Upper lobe of left lung (tissue), 6 donors: ENCODE measurements at places on chromosomes 1 and 21. TPM values are rescaled to one million over a fixed set of nuclear protein-coding genes. Genes with fewer than 3 reads are reported as not detected.

DNA sequence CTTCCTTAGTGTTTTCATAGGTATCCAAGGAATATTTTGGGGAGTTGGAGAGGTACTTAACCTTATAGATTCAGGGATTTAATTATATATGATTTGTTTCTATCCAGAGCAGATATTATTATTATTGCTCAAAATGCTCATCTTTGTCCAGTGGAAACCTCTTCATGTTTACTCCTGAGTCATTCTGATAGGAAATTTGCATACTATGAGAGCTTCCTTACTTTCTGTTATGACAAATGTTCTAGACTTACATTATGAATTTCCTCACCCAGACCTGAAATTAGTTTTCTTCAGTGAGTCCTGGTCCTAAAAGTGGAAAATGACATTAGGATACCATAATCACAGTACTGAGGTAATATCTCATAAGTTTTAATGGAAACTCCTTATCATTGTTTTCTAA lies 57.5 kb upstream of the PLPPR5 start:
- DNase-seq: no peak
- H3K27me3 ChIP-seq: no peaks in the 10 kb centered on the region
- H3K36me3 ChIP-seq: no peaks in the 10 kb centered on the region
- H3K27ac ChIP-seq: no peak overlapping the region
- no peaks in the 10 kb centered on the region for H3K4me1 ChIP-seq
- H3K4me3 ChIP-seq: no peak overlapping the region

DNA sequence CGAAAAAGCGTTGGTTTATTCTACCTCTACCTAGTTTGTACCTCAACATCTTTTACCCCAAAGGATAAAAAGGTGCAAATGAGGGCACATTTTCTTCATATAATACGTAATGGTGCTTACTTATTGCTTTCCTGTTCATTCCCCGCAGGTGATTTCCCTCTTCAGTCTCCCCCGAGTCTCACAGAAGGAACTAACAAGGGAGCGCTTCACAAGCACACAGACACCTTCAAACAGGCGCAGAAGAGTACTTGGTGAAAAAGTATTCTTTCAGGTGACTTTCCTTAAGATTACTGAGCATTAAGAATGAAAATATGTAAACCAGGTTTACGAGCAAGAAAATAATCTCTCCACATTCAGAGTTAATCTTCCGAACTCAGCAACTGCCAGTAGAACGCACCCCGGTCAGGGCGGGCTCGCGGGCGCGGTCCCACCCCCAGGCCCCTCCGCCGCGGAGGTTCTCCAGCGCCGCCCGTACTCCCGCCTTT lies 511 bp upstream of the RABGAP1L start:
- peaks cover 7% of the 10 kb centered on the region for H3K4me1 ChIP-seq
- no peak for DNase-seq
- peak overlapping the region; percentile 77 for H3K4me3 ChIP-seq
- H3K27me3 ChIP-seq: no peaks in the 10 kb centered on the region
- peak overlapping the region; percentile 97 for H3K27ac ChIP-seq

Gene BGLAP
- 1.2 TPM for total RNA-seq

- H3K4me1 ChIP-seq: no peaks in the 10 kb centered on the region
- no peaks in the 10 kb centered on the region for H3K27me3 ChIP-seq
- no peaks in the 10 kb centered on the region for H3K36me3 ChIP-seq
- no peak for DNase-seq
- H3K27ac ChIP-seq: no peak overlapping the region
Measured at GRCh38 chr1:199352351-199352750, 675.2 kb upstream of the NR5A2 start.

Gene SMIM34
- total RNA-seq: not detected

DNA sequence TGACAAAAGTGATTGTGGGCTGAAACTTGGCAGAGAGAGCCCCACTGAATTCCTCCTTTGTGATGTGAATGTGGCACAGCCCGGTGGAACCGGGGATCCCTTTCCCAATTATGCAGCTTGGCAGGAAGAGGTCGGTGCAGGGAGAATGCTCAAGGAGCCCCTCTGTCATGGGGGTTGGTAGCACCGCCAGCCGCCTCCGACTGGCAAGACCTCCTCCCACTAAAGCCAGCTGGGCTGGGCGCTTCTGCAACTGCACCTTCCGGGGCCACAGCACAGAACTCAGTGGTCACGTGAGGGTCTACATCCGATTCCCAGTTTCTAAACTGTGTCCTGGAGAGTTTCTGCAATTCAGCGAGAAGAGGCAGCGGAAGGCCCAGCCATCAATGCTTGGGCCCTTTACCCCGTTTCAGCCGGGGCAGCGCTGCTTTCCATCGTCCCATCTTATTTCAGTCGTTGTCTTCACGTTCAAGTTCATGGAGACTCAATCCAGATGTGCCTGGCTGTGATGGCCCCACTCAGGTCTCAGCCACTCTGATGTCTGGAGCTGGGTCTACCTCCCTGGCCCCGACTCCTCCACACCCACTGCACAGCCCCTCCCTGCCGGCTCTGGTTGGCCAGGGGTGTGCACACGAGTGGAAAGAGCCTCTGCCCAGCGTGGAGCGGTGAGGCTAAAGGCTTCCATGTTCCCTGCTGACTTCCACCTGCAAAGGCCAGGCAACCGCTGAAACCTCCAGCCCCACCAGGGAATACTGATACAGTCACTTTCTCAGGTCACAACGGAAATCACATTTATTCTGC lies 39.8 kb upstream of the FHAD1 start:
- no peak overlapping the region for H3K27ac ChIP-seq
- H3K27me3 ChIP-seq: no peaks in the 10 kb centered on the region
- no peaks in the 10 kb centered on the region for H3K36me3 ChIP-seq
- no peak overlapping the region for H3K4me3 ChIP-seq
- DNase-seq: no peak

- no peaks in the 10 kb centered on the region for H3K27me3 ChIP-seq
- H3K27ac ChIP-seq: no peak overlapping the region
- H3K4me1 ChIP-seq: no peaks in the 10 kb centered on the region
- no peak for DNase-seq
- H3K36me3 ChIP-seq: no peaks in the 10 kb centered on the region
- no peak overlapping the region for H3K4me3 ChIP-seq
Measured at GRCh38 chr1:93031711-93032110, 47.4 kb upstream of the MTF2 start.

GRCh38 chr1:61253912-61254633 lies 171.7 kb downstream of the NFIA start:
- H3K36me3 ChIP-seq: no peaks in the 10 kb centered on the region
- H3K4me1 ChIP-seq: peaks cover 27% of the 10 kb centered on the region
- peak overlapping the region; percentile 83 for H3K27ac ChIP-seq
- no peaks in the 10 kb centered on the region for H3K27me3 ChIP-seq
- DNase-seq: no peak
- H3K4me3 ChIP-seq: no peak overlapping the region

- no peaks in the 10 kb centered on the region for H3K27me3 ChIP-seq
- no peaks in the 10 kb centered on the region for H3K36me3 ChIP-seq
- H3K4me3 ChIP-seq: no peak overlapping the region
- H3K27ac ChIP-seq: no peak overlapping the region
- DNase-seq: no peak
Measured at GRCh38 chr1:243727503-243728203, 122.4 kb downstream of the AKT3 start.

DNA sequence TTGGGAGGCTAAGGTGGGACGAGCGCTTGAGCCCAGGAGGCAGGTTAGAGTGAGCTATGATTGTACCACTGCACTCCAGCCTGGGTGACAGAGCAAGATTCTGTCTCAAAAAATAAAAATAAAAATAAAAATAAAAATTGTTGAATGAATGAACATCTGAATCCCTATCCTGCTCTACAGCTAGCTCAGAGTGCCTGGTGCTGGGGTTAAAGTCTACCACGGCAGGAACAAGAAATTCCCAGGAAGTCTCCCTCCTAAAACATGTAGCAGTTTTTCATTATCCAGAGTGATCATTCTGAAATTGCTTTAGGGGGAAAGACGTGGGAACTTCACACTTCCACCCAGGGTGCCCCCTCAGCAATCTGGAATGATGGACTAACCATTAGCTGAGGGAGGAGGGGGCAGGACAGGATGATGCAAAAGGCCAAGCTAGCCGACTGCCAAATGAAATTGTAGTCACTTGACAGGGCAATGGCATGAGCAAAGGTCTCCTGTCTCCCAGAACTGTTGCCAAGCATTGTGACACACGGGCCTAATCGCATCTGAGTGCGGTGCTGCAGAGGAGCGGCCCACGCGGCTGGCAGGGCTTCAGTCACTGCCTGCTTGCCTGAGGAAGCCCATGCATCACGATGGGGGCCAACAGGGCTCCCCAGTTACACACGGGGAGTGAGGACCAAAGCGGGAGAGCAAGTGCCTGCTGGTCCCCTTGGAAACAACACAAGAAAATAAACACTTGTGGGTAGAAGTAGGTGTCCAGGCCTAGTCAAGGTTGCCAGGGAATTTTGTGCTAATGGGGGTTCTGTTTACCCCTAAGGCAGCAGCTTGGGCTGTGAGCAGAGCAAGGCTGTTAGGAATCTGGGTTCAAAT lies 85.7 kb downstream of the NENF start:
- H3K27ac ChIP-seq: no peak overlapping the region
- H3K27me3 ChIP-seq: no peaks in the 10 kb centered on the region
- no peak overlapping the region for H3K4me3 ChIP-seq

GRCh38 chr1:116806245-116806644 lies 52.0 kb downstream of the CD2 start:
- no peaks in the 10 kb centered on the region for H3K36me3 ChIP-seq
- no peak for DNase-seq
- no peak overlapping the region for H3K4me3 ChIP-seq
- H3K27me3 ChIP-seq: no peaks in the 10 kb centered on the region
- no peaks in the 10 kb centered on the region for H3K4me1 ChIP-seq
- no peak overlapping the region for H3K27ac ChIP-seq

GRCh38 chr1:229642376-229642775 lies 16.3 kb downstream of the URB2 start:
- H3K4me3 ChIP-seq: no peak overlapping the region
- no peak overlapping the region for H3K27ac ChIP-seq
- H3K27me3 ChIP-seq: no peaks in the 10 kb centered on the region
- H3K4me1 ChIP-seq: no peaks in the 10 kb centered on the region
- H3K36me3 ChIP-seq: no peaks in the 10 kb centered on the region
- no peak for DNase-seq

DNA sequence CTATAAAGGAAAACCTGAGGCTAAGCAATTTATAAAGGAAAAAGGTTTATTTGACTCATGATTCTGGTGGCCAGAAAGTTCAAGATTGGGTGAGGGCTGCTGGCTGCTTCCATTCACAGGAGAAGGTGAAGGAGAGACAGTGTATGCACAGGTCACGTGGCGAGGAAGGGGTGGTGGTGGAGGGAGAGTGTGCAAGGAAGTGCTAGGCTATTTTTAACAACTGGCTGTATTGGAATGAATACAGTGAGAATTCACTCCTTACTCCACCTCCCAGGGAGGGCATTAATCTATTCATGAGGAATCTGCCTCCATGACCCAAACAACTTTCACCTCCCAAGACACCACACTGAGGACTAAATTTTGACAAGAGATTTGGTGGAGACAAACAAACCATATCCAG lies 51.0 kb downstream of the SYDE2 start:
- H3K4me3 ChIP-seq: no peak overlapping the region
- H3K27ac ChIP-seq: no peak overlapping the region
- no peaks in the 10 kb centered on the region for H3K36me3 ChIP-seq
- H3K27me3 ChIP-seq: no peaks in the 10 kb centered on the region
- H3K4me1 ChIP-seq: no peaks in the 10 kb centered on the region

Gene GIPC2
- total RNA-seq: 0.33 TPM

- H3K4me3 ChIP-seq: no peak overlapping the region
- no peak overlapping the region for H3K27ac ChIP-seq
- DNase-seq: no peak
Measured at GRCh38 chr1:36696261-36696940, 213.7 kb upstream of the CSF3R start.

GRCh38 chr1:204721373-204722055 lies 36.0 kb upstream of the LRRN2 start:
- H3K4me1 ChIP-seq: no peaks in the 10 kb centered on the region
- no peaks in the 10 kb centered on the region for H3K36me3 ChIP-seq
- no peak for DNase-seq
- no peak overlapping the region for H3K27ac ChIP-seq

- no peaks in the 10 kb centered on the region for H3K36me3 ChIP-seq
- no peak overlapping the region for H3K4me3 ChIP-seq
- no peak for DNase-seq
- no peaks in the 10 kb centered on the region for H3K27me3 ChIP-seq
Measured at GRCh38 chr1:47317841-47318240, 3.9 kb upstream of the STIL start.

GRCh38 chr1:59640851-59641250 lies 173.9 kb upstream of the HOOK1 start:
- H3K4me1 ChIP-seq: no peaks in the 10 kb centered on the region
- no peaks in the 10 kb centered on the region for H3K36me3 ChIP-seq

- no peak overlapping the region for H3K27ac ChIP-seq
- no peaks in the 10 kb centered on the region for H3K36me3 ChIP-seq
- H3K4me1 ChIP-seq: no peaks in the 10 kb centered on the region
- H3K27me3 ChIP-seq: no peaks in the 10 kb centered on the region
Measured at GRCh38 chr1:115496904-115497527, 144.8 kb upstream of the VANGL1 start.

Gene GJC2
- 4.7 TPM for total RNA-seq

DNA sequence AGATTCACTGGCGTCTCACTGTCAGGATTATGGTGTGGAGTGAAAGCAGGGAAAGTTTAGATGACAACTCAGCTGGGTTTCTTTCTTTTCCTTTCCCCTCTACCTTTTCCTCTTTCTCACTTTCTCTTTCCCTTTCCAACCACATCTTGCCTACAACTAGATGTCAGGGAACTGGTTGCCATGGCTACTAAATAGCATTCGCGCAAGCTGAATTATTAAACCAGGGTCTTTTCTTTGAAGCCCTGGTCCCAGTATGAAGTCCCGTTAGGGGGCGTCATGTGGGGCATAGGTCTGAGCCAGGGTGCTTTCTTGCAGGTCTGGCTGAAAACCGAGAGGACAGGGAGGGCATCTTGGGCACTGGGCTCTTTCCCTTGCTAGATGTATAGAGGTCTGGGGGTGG lies 168.4 kb upstream of the CACNA1E start:
- H3K4me3 ChIP-seq: no peak overlapping the region
- no peak for DNase-seq
- peaks cover 12% of the 10 kb centered on the region for H3K27me3 ChIP-seq
- no peaks in the 10 kb centered on the region for H3K36me3 ChIP-seq

DNA sequence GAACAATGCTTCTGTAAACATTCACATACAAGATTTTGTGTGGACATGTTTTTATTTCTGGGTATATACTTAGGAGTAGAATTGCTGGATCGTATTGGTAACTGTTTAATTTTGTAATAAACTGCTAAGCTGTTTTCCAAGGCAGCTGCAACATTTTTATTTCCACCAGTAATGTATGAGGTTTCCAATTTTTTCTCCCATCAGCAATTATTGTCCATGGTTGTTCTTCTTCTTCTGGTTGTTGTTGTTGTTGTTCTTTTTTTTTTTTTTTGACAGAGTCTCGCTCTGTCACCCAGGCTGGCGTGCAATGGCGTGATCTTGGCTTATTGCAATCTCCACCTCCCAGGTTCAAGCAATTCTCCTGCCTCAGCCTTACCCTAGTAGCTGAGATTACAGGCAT lies 26.9 kb downstream of the ZYG11B start:
- no peak overlapping the region for H3K4me3 ChIP-seq
- H3K27me3 ChIP-seq: no peaks in the 10 kb centered on the region
- H3K36me3 ChIP-seq: peaks cover 3% of the 10 kb centered on the region
- H3K27ac ChIP-seq: no peak overlapping the region
- H3K4me1 ChIP-seq: peaks cover 36% of the 10 kb centered on the region
- DNase-seq: no peak

GRCh38 chr1:176243746-176244145 lies 36.7 kb upstream of the COP1 start:
- DNase-seq: no peak
- no peaks in the 10 kb centered on the region for H3K27me3 ChIP-seq
- no peaks in the 10 kb centered on the region for H3K36me3 ChIP-seq
- H3K4me3 ChIP-seq: no peak overlapping the region
- no peaks in the 10 kb centered on the region for H3K4me1 ChIP-seq

- H3K4me3 ChIP-seq: no peak overlapping the region
- no peaks in the 10 kb centered on the region for H3K36me3 ChIP-seq
- DNase-seq: no peak
- H3K4me1 ChIP-seq: peaks cover 36% of the 10 kb centered on the region
- H3K27me3 ChIP-seq: no peaks in the 10 kb centered on the region
Measured at GRCh38 chr21:42225571-42226155, 6.7 kb downstream of the ABCG1 start.
